ENCODE measurements at places on chromosomes 5 and 9.

- DNase-seq: peak; percentile 81
Observed at GRCh38 chr5:99032234-99033013, 103.6 kb upstream of the CHD1 start.

GRCh38 chr9:98784831-98785806 lies 11.2 kb downstream of the ANKS6 start:
- no peak for DNase-seq

- DNase-seq: no peak
Observed at GRCh38 chr9:113665064-113665463, 201.5 kb downstream of the RGS3 start.

- no peak for DNase-seq
Observed at GRCh38 chr9:113886026-113886369, 9.9 kb downstream of the ZNF618 start.

GRCh38 chr9:93304574-93305496 lies 120.9 kb downstream of the WNK2 start:
- peak; percentile 64 for DNase-seq

DNA sequence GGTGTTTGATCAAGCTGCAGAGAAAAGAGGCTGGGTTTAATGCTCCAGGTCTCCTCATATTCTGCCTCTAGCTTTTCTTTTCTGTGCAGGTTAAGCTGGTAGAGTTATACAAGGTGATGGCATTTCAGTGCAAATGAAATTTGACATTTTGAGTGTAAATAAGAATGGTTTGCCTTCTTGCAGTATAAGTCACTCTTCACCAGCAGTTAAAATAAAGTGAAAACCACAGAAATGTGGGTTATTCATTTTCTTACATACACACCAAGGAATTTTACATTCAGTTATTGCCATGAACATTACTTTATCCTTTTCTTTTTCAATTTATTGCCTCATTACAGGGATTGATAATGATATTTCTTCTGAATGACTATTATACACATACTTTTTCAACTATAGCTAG lies 337.5 kb upstream of the PCSK5 start:
- no peak for DNase-seq

DNA sequence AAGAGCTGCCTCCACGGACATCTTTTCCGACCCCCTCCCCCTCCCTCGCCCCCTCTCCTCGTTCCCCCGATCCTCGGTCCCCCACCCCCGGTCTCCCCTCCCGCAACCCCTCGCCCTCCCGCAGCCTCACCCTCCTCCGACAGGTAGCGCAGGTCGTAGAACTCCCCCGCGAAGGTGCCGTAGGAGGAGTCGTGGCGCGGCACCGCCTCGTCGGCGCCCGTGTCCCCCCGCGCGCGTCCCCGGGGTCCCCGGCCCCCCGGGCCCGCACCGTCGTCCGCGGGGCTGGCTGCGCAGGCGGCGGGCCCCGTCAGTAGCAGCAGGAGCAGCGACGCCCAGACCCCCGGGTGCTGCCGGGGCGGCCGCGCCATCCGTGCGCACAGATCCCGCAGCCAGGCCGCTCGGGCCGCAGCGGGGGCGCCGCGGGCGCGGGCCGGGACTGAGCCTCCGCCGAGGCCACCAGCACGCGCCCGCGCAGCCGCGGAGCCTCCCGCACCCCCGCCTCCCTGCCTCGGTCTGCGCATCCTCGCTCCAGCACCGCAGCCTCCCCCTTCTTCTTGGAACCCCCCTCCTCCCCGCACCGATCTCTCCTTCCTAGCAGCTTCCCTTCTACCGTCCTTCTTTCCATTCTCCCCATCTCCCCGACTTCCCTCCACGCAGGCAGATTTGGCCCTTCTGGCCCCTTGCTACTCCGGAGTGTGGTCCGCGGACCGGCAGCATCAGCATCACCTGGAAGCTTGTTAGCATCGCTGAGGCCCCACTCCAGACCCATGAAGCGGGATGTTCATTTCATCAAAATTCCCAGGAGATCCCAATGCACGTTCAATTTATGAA lies at the start of gene FRRS1L:
TSS of gene FRRS1L (minus strand) at position 479 of the 831 bp plus-strand sequence. CDS start at position 368, 111 bp downstream.
- DNase-seq: no peak

GRCh38 chr9:131735238-131736128 lies 4.4 kb downstream of the RAPGEF1 start:
- peak; percentile 20 for DNase-seq

- no peak for DNase-seq
Observed at GRCh38 chr9:106531491-106531890, 331.5 kb upstream of the ZNF462 start.

DNA sequence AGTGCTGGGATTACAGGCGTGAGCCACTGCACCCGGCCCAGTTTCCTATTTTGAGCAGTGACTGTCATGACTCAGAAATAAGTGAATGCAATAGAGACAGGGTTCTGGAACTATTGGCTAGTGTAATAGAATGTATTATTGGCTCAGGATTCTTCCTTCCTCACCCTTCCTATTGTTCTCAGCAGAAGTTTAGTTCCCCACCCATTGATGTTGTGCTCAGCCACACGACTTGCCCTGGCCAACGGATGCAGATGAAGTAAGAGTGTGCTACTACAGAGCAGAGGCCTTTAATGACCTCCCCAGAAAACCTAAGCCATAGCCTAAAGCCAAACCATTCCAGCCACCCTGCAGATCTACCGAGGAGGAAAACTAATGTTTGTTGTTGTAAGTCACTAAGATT lies 287.9 kb downstream of the AGTPBP1 start:
- DNase-seq: no peak

DNA sequence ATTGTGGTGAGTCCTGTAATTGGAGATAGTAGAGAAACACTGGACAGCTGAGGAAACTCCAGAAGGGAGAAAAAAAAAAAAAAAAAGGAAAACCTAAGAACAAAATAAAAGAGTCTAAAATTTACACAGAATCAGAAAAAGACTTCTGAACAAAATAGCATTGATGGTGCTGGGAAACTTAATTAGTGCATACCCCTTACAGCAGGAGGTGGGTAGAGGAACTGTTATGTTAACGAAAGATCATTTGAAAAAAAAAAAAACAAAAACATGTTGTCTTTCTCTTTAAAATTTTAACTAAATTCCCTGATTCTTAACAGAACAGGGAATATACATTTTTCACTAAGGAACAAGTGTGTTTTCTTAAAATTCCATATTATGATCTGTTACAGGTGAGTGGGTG lies 11.6 kb upstream of the MTX3 start:
- DNase-seq: no peak

DNA sequence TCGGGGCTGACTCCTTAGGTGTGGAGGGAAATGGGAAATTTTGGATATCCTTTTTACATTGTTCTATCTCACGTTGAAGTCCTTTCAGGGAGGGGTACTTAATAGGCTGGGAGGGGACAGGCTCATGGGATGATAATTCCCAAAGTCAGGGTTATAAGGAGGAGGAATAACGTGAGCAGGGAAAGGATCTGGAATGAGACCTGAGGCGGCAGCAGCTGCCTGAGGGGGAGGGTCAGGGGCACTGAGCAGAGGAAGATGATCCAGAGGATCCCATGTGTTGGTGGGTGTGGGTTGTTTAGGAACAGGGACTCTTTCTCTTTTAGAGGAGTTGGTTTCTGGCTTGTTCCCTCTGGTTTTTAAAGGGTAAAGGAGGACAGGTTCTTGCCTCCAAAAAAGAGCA lies 18.7 kb downstream of the IFT74 start:
- no peak for DNase-seq

- DNase-seq: no peak
Observed at GRCh38 chr5:58929726-58930125, 346.9 kb downstream of the RAB3C start.

GRCh38 chr9:35813434-35814105 lies 1.3 kb downstream of the HINT2 start:
- DNase-seq: peak; percentile 81

DNA sequence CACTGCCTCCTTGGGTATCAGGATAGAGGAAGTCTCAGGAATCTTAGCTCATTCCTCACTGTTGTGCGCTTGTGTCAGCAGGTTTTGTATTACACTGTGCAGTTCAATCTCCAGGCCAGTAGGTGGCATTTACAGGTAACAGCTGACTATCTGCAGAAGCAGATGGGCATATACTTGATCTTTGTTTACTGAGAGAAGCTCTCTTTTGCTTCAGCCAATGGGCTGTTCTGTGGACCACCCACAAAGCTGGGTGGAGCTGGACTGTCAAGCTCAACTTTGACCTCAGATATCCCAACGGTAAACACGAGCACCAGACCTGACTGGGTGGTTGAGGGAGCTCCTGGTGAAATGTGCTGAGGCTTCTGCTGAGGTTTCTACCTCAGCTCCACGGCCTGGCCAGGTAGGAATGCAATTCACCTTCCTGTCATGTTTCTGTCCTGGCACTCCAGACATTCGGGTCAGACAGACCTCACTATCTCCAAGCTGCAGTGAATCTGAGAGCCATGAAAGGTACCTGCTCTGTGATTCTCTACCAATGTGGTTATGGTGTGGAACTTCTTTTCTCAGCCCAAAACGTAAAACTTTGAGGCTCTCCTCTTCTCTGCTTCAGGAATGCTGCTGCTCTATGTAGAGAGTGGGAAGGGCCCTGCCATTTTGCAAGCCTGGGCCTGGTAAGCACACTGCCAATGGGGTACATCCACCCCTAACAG lies 167.9 kb upstream of the ACTBL2 start:
- peak; percentile 77 for DNase-seq

DNA sequence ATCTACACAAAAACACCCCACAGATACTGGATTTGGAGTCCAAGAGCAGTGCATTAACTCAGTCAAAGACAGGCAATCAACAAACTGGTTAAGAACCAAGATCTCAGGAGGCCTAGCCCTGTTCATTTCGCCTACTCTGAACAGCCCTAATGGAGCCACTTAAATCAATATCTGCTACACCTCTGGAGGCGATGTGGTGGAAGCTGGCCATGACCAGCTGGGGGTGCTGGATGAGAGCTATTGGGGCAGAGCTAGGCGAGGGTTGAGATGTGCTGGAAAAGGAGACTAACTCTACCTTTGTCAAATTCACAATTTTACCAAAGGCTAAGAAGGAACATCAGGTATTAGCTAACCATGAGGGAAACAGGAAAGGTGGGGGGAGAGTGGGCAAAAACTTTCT lies 23.3 kb upstream of the ARSB start:
- DNase-seq: no peak

Data from ELR (cell line).